SK-N-SH (cell line): ENCODE measurements at places on chromosomes 4 and X. TPM values are rescaled to one million over a fixed set of nuclear protein-coding genes. Genes with fewer than 3 reads are reported as not detected.

The TSPAN7 gene
- 0.39 and 0.55 TPM in 2 replicates for polyA plus RNA-seq

The SUPT20HL1 gene
- polyA plus RNA-seq = not detected in 2 replicates

- no peaks in the 10 kb centered on the region; the same call in 1 of the 2 replicates for H3K27me3 ChIP-seq
- DNase-seq = no peak
- H3K4me3 ChIP-seq = no peak overlapping the region
These were observed 76.4 kb downstream of the EGF start for GRCh38 chr4:109989044-109989443.

DNA sequence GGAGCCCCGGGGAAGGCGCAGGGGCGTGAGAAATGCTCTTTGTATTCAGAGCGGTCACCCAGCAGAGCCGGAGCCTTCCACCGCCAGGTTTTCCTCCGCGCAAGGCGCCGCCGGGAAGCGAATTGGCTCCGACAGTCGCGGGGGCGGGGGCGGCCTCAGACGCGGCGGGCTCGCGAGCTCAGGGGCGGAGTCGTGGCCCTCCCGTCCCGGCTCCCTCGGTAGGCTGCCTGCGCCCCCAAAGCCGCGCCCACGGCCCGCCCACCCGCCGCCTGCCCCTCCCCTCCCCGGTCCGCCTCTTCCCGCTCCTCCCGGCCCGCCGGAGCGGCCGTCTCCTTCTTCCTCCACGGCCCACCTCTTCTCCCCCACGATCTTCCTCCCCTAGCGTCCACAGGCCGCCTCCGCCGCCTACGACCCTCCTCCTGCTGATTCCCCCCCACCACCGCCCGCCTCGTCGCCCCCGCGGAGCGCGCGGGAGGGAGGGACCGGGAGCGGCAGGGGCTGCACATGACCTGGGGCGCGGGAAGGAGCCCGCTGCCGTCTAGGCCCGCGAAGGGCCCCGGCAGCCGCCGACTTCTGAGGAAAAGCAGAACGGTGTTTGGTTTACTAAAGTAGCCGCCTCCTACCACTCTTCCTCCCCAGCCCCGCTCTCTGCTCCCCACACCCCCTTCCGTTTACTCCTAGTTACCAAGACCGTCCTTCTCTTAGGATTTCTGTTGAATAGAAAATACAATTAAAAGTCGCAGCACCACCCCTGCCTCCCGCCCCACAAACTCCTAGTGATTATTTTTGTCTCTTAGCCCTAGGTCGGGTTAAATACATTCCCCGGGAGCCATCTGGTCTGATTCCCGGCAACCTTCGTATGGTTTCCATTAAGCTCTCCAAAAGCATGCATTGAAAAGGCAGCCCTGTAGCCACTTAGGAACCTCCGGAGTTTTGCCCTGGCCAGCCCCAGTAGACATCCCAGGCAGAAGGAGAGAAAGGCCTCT is 53.2 kb downstream of the C4orf51 start:
- no peaks in the 10 kb centered on the region for H3K36me3 ChIP-seq
- peaks cover 26% of the 10 kb centered on the region for H3K4me1 ChIP-seq
- peak overlapping the region; percentile 62; the same call in 1 of the 2 replicates for H3K4me3 ChIP-seq
- DNase-seq = peak; percentile 96
- H3K27me3 ChIP-seq = no peaks in the 10 kb centered on the region

GRCh38 chr4:113467581-113467980 is 294.0 kb downstream of the CAMK2D start:
- H3K36me3 ChIP-seq = peaks cover 38% of the 10 kb centered on the region
- peak overlapping the region; percentile 81; the same call in 1 of the 2 replicates for H3K27ac ChIP-seq
- no peak for DNase-seq
- peaks cover 41% of the 10 kb centered on the region for H3K4me1 ChIP-seq
- H3K4me3 ChIP-seq = no peak overlapping the region
- no peaks in the 10 kb centered on the region for H3K27me3 ChIP-seq

- peaks cover 14% of the 10 kb centered on the region; the same call in 1 of the 2 replicates for H3K4me1 ChIP-seq
- H3K27me3 ChIP-seq = no peaks in the 10 kb centered on the region
- H3K36me3 ChIP-seq = no peaks in the 10 kb centered on the region
- DNase-seq = peak; percentile 19
- no peak overlapping the region for H3K27ac ChIP-seq
These were observed 22.2 kb downstream of the PSAPL1 start for GRCh38 chr4:7412554-7412912.

- H3K4me3 ChIP-seq = peak overlapping the region; percentile 36
- peaks cover 29% of the 10 kb centered on the region for H3K27me3 ChIP-seq
- peak; percentile 88 for DNase-seq
- H3K27ac ChIP-seq = no peak overlapping the region
- H3K4me1 ChIP-seq = no peaks in the 10 kb centered on the region
- peaks cover 10% of the 10 kb centered on the region; the same call in 1 of the 2 replicates for H3K36me3 ChIP-seq
These were observed 61.6 kb upstream of the TMEM33 start for GRCh38 chr4:41873380-41874295.

The KCNE5 gene
- 0.16 and 0.21 TPM in 2 replicates for polyA plus RNA-seq

The PNMA6F gene
- not detected in 2 replicates for polyA plus RNA-seq
